ENCODE measurements at places on chromosomes 2 and 18.

GRCh38 chr2:160812830-160813505, 319.4 kb upstream of the RBMS1 start:
- no peak for DNase-seq

GRCh38 chr18:61666876-61667590, 225.8 kb downstream of the RNF152 start:
- DNase-seq: no peak

- no peak for DNase-seq
Measured at GRCh38 chr2:12170121-12170520, 423.7 kb downstream of the LPIN1 start.

GRCh38 chr2:241739651-241740050, 5.2 kb downstream of the D2HGDH start:
- DNase-seq: peak; percentile 77

- no peak for DNase-seq
Measured at GRCh38 chr2:50875561-50875960, 156.4 kb downstream of the NRXN1 start.

DNA sequence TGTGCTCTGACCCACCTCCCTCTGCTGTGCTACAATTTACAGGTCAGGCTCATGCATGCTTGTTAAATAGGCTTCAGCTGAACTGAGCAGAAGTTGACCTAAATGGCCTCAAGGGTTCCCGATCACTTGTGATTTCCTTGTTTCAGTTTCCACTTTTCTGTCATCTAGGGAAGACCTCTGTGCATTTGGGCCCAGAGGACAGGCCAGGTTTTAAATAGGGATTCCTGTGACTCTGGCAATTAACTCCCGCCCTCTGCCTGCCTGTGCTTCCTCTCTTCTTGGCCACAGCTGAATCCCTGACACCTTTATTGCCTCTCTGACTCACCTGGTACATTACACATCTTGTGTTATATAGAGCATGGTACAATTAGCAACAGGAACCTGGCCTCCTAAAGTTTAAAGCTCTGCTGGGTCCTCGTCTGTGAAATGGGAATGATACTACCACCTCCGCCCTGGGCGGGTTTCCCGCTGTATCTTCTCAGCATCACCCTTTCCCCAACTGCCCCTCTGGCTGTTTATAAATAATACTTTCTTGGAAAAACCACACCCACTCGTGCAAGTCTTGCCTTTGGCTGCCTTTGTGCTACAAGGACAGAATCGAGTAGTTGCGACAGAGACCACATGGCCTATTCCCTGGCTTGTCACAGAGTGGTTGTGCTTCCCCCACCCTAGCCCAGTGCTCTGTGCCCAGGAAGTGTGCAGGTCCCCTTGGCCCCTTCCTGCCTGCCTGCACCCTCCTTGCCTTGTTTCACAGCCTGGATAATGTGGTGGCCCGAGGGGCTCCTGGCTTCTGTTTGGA, 7.9 kb downstream of the CABLES1 start:
- no peak for DNase-seq
